ENCODE measurements at places on chromosomes 6 and 20.

GRCh38 chr6:164581563-164581962 lies 727.8 kb downstream of the C6orf118 start:
- DNase-seq = no peak

DNA sequence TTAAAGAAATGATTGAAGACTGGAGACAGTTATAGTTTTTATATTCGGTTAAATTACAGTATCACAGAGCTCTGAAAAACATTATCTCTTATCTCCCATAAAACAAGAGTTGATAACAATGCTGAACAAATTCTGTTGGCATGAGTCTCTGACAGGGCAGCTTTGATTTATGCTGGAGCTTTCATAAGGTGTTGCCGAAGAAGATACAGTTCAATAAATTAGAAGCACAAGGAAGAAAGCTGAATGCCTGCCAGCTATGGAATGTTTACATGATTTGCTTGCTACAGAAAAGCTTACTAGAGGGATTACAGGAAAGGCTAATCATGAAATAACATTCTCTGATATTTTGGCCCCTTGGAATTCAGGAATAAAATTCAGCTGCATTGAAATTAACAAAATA lies 431.9 kb upstream of the GJE1 start:
- no peak for DNase-seq

- DNase-seq = no peak
Measured at GRCh38 chr6:18362058-18362561, 25.0 kb upstream of the RNF144B start.

GRCh38 chr6:136716917-136717715 lies 75.2 kb downstream of the MAP3K5 start:
- peak; percentile 60 for DNase-seq

Data from suppressor macrophage (primary cell).